ENCODE measurements at places on chromosomes 5 and 9. TPM values are rescaled to one million over a fixed set of nuclear protein-coding genes. Genes with fewer than 3 reads are reported as not detected.

The RAI14 gene
- total RNA-seq: 184 TPM

The IGFBPL1 gene
- not detected for total RNA-seq

The SREK1 gene
- 62.2 TPM for total RNA-seq

The ABLIM3 gene
- total RNA-seq: 17.3 TPM

The LECT2 gene
- total RNA-seq: not detected

The SPINK1 gene
- not detected for total RNA-seq

The ZDHHC11 gene
- 6.0 TPM for total RNA-seq

The ZDHHC11B gene
- 0.12 TPM for total RNA-seq

The PPP3R2 gene
- total RNA-seq: not detected

The NDOR1 gene
- total RNA-seq: 17.8 TPM

The LRRC8A gene
- total RNA-seq: 133 TPM

The FGFR4 gene
- total RNA-seq: 0.37 TPM

The SHC3 gene
- 0.08 TPM for total RNA-seq

The RNF183 gene
- not detected for total RNA-seq

The LRRC70 gene
- 1.2 TPM for total RNA-seq

The SCGB3A1 gene
- not detected for total RNA-seq

The CDKN2B-AS1 gene
- total RNA-seq: 1.8 TPM

The NUDT2 gene
- 22.9 TPM for total RNA-seq

The BTNL9 gene
- 0.16 TPM for total RNA-seq

The KIF4B gene
- not detected for total RNA-seq

The GDF9 gene
- 0.61 TPM for total RNA-seq

All from mammary epithelial cell (primary cell).